NCI-H82 (cell line): ENCODE measurements at places on chromosomes 12 and 14.
A peak's percentile ranks its signal among the peaks of the same experiment; 100 is the strongest.

DNA sequence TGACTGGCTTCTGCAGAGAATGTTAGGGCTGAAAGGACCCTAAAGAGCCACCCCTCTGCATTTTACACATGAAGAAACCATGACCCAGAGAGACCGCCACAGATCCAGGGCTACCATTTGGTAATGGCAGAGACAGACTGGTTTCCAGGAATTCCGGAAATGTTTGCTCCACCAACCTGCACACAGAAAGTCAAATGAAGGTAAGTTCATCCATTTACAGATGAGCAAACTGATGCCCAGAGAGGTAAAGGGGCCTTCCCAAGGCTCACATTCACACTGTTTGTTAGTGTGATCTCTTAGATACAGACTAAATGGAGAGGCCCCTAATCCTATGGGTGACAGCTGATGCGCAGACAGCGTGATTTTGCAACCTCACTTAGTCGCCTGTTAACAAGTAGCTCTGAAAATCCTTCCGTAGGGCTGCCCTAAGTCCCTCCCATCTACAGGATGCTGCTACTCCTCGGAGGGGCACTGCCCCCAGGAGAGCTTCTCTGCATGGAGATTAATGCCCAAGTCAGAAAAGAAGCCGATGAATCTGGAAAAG lies 33.8 kb downstream of the ZFP36L1 start:
- DNase-seq: peak; percentile 87

- DNase-seq: peak; percentile 32
Measured at GRCh38 chr12:31008241-31008761, 65.4 kb upstream of the DDX11 start.

GRCh38 chr14:50357753-50358395 lies 38.8 kb downstream of the CDKL1 start:
- DNase-seq: no peak

DNA sequence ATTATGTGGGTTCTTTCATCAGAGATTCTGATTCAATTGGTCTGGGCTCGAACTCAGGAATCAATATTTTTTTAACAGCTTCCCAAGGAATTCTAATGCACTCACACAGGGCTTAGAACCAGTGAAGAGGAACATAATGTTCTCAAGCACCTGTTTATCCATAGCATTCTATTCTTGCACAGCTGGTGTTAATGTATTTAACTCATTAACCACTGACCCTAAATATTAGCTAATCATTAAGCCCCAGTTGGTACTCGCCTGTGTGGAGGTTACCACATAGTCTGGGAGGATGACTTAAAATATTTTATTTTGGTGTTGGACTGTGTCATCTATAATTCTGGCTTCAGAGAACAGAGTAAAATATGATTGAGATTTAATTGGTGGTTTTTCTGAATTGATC lies 45.3 kb downstream of the LRP6 start:
- peak; percentile 93 for DNase-seq

- DNase-seq: no peak
Measured at GRCh38 chr14:101080922-101081593, 177.5 kb upstream of the RTL1 start.

DNA sequence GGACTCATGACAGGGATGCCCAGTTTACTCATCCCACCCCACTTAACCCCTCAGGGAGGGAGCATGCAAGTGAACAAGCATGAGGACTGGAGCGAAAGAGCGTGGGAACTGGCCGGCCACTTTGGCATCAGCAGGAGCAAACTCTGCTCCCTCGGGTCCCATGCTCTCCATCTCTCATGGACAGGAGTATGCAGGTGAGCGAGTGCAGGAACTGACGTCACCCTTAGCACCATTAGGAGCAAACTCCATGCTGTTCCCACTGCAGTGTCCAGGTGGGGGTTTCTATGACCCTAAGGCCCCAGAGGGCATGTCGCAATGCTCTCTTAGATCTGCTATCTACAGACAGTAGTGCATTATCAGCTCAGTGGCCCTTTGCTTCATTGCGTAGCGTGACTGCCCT lies 821.8 kb upstream of the LRFN5 start:
- DNase-seq: no peak

DNA sequence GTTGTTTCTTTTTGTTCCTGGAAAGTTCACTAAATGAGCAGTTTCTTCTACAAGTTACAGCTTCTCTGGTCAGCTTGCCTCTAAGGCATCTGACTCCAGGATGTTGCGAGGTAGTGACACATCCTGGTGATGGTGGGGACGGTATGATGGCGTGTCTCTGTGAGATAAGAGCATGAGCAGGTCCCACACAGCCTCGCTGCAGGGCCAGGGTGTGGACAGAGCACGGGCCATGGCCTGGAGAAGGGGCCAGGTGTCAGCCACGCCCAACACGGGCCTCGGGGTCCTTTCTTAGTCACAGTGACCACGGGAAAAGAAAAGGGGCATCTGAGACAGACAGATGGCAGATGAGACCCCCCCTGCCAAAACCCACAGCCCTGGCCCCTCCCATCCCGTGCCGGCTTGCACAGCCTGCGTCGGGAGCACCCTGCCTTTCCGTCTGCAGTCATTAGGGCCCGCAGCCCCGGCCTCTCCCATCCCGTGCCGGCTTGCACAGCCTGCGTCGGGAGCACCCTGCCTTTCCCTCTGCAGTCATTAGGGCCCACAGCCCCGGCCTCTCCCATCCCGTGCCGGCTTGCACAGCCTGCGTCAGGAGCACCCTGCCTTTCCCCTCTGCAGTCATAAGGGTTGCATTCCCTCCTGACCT lies 79.3 kb upstream of the DYNC1H1 start:
- DNase-seq: no peak

GRCh38 chr12:96513681-96514080 lies 24.3 kb downstream of the CFAP54 start:
- DNase-seq: no peak

- DNase-seq: no peak
Measured at GRCh38 chr14:67986131-67986841, 166.7 kb downstream of the RAD51B start.

- DNase-seq: no peak
Measured at GRCh38 chr14:53399057-53399456, 245.9 kb upstream of the DDHD1 start.

DNA sequence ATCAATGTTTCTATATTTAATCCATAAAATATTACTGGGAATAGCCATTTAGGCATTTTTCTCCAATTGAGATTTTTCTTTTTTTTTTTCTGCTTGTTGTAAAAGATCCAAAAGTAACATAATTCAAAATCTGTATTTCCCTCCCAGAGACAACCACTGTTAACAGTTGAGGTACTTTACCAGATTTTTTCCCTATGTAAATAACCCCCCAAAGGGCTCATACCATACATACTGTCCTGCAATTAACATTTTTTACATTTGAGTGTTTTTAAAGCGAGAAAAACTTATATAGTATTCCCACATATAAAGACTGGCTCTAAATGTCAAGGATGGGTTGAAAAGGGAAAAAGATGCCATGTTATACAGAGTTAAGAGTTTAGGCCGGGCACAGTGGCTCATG lies 18.1 kb downstream of the PPP1R12A start:
- no peak for DNase-seq

- DNase-seq: peak; percentile 78
Measured at GRCh38 chr12:3777206-3777809, 24.4 kb upstream of the CRACR2A start.

DNA sequence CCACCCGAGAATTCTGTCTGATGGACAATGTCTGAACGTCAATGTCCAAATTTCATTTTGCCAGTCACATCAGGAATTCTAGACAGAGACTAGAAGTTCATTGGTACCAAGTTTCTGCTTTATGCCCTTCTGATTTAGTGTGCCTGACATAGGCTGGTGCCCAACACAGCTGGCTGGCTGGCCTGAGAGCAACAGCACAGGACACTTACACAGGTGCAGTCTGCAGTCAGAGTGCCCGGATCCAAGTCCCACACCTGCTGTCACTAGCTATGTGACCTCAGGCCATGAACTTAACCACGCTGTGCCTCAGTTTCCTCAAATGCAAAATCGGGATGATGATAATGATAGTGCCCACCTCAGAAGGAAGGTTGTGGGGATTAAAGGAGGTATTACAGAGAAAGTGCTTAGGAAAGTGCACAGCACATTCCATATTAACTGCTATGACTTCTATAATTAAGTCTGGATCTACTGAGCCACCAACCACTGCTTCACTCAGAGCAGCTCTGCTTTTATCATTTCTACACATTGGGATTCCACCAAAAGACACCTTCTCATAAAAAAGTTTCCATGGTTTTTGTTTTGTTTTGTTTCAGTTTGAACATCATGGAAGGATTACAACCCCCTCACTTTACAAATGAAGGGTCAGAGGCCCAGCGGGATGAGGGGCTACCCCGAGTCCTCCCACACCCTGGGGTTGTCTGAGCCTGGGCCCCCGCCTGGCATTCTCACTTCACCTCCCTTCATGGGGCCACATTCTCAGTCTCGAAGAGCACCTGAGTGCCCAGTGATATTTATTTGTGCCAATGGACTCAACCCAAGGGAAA lies 168.8 kb upstream of the BCL2L14 start:
- no peak for DNase-seq

GRCh38 chr12:132806857-132807256 lies 21.8 kb downstream of the GOLGA3 start:
- DNase-seq: no peak

DNA sequence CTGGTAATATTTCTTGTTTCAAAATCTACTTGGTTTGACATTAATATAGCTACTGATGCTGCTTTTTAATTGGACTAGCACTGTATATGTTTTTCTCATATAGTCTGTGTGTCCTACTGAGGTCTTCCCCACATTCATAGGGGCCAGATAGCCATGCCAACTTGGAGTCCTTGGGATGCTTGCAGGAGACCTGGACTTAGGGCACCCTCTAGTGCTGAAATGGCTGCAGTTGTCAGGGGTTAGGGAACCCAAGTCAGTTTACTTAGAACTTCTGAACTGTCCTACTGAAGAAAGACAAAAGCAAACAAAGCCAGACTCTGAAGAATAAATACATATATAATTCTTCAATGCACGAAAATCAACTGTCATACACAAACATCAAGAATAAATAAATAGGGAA lies 279.9 kb upstream of the SYT1 start:
- peak; percentile 69 for DNase-seq

GRCh38 chr12:269191-269590 lies 6.6 kb upstream of the SLC6A13 start:
- no peak for DNase-seq

- DNase-seq: no peak
Measured at GRCh38 chr14:100340423-100340813, 17.3 kb downstream of the SLC25A47 start.

GRCh38 chr12:31715283-31715825 lies 13.5 kb downstream of the AMN1 start:
- no peak for DNase-seq

DNA sequence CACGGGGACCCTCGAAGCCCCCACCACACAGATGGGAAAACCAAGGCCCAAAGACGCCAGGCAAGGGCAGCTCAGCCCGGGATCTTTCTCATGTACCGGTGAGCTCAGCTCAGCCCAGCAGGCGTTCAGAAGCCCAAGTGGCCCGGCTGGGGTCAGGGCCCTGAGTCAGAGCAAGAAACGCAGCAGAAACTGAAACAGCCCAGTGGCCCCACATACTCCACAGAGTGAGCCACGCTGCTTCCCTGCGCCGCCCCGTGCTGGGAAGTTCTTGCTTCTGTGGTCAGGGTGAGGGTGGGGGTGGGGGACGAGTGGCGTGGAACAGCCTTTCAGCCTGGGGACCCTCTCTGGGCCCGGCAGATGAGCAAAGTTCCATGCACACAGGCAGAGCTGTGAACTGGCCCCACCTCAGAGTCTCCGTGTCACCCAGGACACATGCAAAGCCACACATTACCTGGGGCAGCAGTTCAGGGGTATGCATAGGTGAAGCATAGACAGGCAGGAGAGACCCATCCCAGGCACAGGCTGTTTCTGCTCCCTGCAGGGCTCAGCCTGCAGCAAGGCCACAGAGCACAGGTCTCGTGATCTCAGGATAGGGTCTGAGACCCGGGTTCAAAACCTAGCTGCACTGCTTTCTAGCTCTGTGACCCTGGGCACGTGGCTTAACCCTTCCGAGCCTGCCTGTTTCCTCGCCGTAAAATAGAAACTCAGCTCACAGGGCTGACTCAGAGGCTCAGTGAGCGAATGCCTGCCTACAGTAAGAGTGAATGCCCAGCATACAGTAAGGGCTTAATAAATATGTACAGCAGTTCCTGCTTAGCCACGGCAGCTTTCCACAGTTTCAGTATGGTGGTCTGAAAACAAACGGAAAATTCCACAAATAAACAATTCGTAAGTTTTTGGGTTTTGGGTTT lies 21.6 kb downstream of the NCOR2 start:
- no peak for DNase-seq

DNA sequence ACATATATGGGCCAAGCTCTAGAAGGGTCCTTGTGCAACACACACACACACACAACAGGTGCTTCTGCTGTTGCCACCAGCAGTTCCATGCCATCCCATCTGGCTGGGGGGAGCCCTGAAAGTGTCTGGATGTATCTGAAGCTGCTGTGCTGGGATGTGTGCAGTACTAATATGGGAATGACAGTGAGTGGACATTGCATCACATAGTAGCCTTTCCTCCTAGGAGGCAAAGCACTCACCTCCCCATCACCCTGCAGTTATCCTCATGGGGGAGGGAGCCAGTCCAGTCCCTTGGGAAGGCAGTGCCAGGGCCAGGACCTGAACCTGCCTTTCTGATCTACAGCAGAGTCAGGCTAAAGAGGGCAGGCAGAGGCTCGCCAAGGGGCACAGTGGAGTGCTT lies 208.9 kb downstream of the CACNA1C start:
- no peak for DNase-seq

DNA sequence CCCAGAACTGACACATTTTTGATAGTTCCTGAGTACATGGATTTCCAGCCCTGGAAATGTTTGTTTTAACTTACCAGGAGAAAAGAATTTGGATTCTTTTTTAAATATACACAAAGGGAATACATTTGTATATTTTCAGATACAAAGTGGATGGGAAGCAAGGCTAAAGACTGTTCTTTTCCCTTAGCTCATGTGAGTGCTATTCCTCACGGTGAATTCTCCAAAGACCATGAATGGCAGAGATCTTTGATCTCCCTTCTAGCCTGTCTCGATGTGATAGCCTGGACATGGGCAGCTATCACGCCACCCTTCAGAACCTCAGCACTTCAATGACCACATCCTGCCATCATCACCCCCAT lies 91.3 kb downstream of the DPF3 start:
- no peak for DNase-seq

DNA sequence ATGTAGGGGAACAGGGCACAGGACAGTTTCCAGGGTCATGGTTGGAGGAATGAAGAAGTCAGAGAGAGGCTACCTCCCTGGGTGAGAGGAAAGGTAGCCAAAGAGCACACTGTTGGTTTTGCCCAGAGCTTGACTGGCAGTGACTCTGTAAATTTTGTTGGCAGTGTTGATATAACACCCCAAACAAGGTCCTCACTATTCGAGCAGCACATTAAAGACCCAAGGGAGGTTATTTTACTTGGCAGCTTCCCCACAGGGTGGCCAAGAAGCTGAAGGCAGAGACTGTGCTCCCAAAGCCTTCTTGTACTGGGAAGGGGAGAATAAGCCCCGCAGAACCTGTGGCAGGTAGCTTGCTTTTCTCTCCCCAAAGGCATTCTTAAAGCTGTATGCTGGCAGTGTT lies 40.6 kb downstream of the WSCD2 start:
- no peak for DNase-seq

DNA sequence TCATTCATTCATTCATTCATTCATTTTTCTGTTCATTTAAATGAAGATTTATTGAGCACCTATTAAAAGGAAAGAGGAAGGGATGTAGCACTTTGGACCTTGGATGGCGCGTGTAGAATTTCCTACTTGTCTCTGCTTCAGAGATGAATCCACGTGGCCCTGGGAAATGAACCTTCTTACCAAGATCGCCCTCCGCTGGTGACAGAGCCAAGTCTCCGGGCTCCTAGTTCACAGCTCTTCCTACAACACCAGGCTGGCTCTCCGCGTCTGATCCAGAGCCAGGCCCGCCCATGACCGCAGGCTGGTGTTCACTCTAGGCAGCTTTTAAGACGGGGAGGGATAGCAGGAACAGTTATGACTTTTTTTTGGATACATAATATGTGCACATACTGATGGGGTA lies 70.9 kb upstream of the PIWIL1 start:
- DNase-seq: peak; percentile 33
